ENCODE measurements at places on chromosomes 6 and 20. TPM values are rescaled to one million over a fixed set of nuclear protein-coding genes. Genes with fewer than 3 reads are reported as not detected.

DNA sequence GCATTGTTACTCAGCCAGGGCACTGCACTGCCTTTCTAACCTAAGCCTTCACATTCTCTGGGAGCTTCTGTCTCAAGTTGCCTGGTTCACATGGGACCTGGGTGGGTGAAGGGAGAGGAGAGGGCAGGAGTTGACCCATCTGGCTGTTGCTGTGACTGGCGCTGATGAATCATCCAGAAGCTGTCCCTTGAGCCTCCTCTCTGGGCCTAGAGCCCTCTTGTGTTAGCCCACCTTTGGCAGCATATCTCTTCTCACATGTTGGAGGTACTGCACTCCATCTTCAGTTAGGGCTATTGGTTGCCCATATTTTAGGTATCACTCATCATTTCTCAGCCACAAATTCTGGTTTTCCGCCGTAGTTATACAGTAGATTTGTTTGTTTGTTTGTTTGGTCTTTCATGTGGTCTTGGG, 19.8 kb downstream of the XRN2 start:
- no peak for ATAC-seq

DNA sequence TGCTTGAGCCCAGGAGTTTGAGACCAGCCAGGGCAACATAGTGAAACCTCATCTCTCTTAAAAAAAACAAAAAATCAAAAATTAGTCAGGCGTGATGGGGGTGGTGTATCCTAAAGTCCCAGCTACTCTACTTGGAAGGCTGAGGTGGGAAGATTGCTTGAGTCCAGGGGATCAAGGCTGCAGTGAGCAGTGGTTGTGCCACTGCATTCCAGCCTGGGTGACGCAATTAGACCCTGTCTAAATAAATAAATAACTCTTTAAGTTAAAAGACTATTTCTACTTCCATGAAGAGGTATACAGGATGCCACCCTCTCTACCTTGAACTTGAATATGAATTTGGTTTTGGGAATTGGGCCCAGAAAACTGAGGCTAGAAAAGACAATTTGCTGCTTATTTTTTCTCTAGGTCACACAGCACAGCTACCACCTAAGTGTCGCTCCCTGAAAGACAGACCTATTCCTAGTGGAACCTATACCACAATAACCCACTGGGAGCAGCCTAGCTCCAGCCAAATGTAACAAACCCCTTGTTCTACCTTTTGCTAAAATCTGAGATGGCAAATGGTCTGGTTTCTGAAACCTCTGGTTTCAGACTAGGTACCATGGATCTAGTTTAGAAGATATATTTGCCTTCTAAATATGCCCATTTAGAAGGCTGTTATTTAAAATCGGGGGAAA, 35.2 kb downstream of the HMGCLL1 start:
- no peak for ATAC-seq

DNA sequence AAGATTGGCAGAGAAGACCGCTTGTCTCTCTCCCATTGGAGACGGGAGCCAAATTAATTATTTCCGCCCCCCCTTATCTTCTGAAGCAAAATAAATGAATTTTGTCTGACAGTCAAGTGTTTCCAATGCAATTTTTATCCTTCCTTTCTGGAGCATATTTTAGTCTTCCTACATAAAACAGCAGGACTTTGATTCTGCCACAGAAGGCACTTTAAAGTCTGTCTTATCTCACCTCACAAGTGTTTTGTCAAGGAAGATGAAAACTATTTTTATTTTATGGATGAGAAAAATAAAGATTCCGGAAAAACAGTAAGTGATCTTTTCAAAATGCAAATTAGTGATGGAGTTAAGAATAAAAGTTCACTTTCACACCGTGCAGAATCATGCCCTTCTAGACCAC, 140.4 kb downstream of the OPRM1 start:
- ATAC-seq: no peak

DNA sequence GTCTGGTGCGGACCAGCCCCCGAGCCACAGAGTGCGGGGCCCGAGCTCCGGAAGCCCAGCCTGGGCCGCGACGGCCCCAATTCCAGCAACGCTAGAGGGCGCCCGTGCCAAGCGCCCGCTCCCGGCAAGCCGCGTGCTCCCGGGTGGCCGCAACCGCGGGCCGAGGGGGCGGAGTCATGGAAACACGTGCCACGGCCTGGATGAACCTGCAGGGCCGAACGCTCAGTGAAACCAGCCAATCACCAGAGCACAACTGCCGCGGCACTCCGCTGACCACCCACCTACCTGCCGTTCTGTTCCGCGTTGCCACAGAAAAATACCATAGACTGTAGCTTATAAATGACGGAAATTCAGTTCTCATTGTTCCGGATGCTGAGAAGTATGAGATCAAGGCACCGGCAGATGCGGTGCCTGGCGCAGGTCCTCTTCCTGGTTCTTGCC, 85.7 kb upstream of the FOXC1 start:
- peak; percentile 44 for ATAC-seq

- no peak for ATAC-seq
These were observed 6.0 kb upstream of the QKI start for GRCh38 chr6:163408352-163408991.

GRCh38 chr20:61599061-61599531, 347.0 kb downstream of the CDH4 start:
- ATAC-seq: no peak

DNA sequence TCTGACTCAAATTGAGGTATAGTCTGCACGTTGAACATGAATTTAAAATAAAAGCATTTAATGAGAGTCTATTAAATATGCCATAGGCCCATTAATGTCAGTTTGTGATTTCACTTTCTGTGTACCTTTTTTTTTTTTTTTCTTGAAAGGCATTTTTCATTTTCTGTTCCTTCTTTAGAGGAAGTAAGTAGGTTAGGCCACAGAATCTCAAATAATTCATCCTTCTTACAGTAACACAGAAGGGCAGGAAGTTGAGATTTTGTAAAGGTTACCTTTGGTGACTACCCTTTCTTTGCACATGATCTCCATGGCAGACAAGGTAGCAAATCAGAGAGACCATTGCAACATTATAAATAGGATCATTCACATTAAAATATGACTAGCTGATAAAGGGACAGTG, 9.6 kb downstream of the L3MBTL3 start:
- ATAC-seq: no peak

DNA sequence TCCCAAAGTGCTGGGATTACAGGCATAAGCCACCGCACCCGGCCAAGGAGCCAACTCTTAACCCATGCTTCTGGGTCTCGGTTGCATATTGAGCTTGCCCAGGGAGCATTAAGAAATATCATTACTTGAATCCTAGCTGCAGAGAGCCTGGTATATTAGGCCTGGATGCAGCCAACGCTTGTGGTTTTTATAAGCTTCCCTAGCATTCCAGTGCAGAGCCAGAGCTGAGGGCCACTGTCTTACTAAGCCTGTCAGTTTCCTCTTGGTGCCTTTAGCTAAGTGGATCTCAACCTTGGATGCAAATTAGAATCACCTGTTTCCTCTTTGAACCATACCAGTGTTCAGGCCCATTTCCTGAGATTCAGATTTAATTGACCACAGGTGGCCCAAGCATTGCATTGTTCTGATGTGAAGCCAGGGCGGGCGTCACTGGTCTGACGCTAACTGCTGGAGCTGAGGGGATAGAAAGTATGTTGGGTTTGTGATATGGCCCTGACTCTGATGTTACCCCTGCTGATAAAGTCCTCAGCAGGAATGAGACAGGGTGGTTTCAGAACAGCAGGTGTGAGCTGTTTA, 76.3 kb downstream of the BTBD3 start:
- no peak for ATAC-seq

GRCh38 chr20:46509523-46509922, 3.8 kb downstream of the ZNF334 start:
- ATAC-seq: no peak

- no peak for ATAC-seq
These were observed 59.9 kb upstream of the PMEPA1 start for GRCh38 chr20:57769756-57770155.

DNA sequence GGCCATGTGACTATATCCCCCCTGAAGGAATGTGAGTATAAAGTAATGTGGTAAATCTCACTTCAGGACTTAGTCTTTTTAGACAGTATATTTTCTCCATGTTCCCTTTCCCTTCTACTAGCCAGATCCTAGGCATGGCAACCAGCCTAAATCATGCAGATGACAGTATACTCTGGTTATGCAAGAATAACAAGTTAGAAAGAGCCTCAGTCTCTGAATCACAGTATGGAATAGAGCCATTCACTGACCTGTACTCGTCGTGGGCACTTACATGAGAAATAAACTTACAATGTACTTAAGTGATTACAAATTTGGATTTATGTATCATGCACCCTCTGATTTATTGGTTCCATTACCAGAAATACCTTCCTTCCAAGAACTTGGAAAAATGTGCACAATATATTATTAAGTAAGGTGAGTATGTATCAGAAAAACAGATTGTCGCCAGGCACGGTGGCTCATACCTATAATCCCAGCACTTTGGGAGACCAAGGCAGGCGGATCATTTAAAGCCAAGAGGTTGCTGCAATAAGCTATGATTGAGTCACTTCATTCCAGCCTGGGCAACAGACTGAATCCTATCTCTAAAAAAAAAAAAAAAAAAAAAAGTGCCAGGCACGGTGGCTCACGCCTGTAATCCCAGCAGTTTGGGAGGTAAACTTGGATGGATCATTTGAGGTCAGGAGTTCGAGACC, 25.1 kb upstream of the FAM8A1 start:
- no peak for ATAC-seq

DNA sequence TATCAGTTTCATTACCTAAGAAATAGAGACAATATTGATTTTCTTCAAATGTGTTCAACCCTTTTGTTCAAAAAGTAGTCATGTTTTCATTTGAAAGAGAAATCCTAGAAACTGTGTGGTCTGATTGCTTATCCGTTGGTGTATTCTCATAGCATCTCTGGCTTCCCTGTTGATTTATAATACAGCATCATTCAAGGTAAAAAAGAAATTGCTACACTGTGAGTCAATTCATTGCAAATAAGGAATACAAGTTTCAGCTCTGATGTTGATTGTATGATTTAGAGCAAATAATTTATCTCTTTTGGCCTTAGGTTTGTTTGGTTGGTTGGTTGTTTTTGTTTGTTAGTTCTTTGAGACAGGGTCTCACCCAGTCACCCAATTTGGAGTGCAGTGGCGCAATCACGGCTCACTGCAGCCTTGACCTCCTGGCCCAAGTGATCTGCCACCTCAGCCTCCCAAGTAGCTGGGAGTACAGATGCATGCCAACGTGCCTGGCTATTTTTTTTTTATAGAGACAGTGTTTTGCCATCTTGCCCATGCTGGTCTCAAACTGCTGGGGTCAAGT, 185.5 kb upstream of the TNFAIP3 start:
- no peak for ATAC-seq

DNA sequence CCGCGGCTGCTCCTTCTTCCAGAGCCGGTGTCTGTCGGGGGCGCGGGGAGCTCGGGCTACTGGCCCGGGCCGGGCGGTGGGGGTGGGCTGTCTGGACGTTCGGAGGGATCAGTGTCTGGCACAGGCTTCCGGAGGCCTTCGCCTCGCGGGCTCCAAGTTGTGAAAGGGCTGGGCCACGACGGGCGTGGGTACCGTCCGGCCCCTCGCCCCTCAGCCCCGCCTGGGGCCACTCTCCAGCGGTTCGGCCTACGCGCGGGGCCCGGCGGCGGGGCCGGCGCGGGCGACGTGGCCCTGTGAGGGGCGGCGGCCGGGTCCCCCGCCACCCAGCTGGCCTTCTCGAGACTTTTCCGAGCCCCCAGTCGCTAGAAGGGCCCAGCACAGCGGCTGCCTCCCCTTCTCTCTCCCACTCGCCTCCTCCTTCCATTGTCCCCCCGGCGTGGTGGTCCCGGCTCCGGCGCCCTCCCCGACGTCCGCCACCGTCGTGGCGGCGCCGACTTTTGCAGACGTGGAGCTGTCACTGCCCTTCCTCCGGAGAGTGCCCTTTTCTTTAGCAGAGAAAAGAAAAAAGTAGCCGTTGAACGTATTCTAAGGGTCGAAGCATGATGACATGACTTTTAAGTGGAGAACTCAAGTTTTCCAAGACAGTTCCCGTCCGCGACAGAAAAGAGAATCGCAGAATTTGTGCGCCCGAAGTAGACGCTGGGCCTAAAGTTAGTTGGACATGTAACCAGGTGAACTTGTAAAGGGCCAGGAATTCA, 571 bp downstream of the ITCH start:
- ATAC-seq: peak; percentile 73

- ATAC-seq: no peak
These were observed 20.9 kb upstream of the ILRUN start for GRCh38 chr6:34717466-34717865.

DNA sequence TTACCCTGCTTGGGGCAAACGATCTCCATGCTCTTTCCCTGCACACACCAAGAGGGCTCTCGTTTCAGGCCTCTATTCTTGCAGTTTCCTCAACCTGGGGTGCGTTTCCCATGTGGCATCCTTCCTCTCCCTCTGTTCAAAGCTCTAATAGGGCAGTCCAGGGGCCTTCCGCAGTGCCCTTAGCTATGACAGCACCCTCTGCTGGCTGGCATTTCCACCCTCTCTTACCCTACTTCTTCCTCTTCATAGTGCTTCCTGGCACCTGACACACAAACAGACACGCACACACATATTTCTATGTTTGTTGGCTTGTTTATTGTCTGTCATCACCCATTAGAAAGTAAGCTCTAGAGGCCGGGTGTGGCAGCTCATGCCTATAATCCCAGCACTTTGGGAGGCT, 294.0 kb downstream of the CLIC5 start:
- no peak for ATAC-seq

- ATAC-seq: no peak
These were observed 164.2 kb downstream of the SLC24A3 start for GRCh38 chr20:19376451-19377229.

- no peak for ATAC-seq
These were observed 190.4 kb downstream of the TPBG start for GRCh38 chr6:82553863-82554531.

GRCh38 chr20:16243470-16243869, 329.8 kb downstream of the KIF16B start:
- ATAC-seq: no peak

- ATAC-seq: no peak
These were observed 142.7 kb downstream of the PTPRT start for GRCh38 chr20:43046966-43047365.

- ATAC-seq: no peak
These were observed 77.1 kb upstream of the CDYL start for GRCh38 chr6:4698901-4699659.

Gene TNFRSF21
- 63.8 TPM for total RNA-seq

Gene OR12D3
- total RNA-seq: not detected

Gene TBXT
- not detected for total RNA-seq

Gene BNIP5
- not detected for total RNA-seq

Gene OR2H2
- total RNA-seq: not detected

Gene HLA-C
- total RNA-seq: 206 TPM

Gene KIF25
- not detected for total RNA-seq

Gene ERVFRD-1
- not detected for total RNA-seq

Data from gastroesophageal sphincter (tissue), 4 donors.